H1 (cell line): ENCODE measurements at places on chromosomes 7 and 10.

GRCh38 chr7:141748396-141748795 is 10.2 kb downstream of the SSBP1 start:
- H3K4me3 ChIP-seq: no peak overlapping the region
- no peak for DNase-seq
- H3K4me1 ChIP-seq: no peaks in the 10 kb centered on the region
- no peaks in the 10 kb centered on the region for H3K27me3 ChIP-seq

GRCh38 chr7:127766831-127767459 is 115.0 kb downstream of the SND1 start:
- H3K36me3 ChIP-seq: no peaks in the 10 kb centered on the region
- H3K4me1 ChIP-seq: no peaks in the 10 kb centered on the region
- no peak overlapping the region for H3K4me3 ChIP-seq
- H3K27me3 ChIP-seq: no peaks in the 10 kb centered on the region
- H3K27ac ChIP-seq: no peak overlapping the region
- DNase-seq: no peak

DNA sequence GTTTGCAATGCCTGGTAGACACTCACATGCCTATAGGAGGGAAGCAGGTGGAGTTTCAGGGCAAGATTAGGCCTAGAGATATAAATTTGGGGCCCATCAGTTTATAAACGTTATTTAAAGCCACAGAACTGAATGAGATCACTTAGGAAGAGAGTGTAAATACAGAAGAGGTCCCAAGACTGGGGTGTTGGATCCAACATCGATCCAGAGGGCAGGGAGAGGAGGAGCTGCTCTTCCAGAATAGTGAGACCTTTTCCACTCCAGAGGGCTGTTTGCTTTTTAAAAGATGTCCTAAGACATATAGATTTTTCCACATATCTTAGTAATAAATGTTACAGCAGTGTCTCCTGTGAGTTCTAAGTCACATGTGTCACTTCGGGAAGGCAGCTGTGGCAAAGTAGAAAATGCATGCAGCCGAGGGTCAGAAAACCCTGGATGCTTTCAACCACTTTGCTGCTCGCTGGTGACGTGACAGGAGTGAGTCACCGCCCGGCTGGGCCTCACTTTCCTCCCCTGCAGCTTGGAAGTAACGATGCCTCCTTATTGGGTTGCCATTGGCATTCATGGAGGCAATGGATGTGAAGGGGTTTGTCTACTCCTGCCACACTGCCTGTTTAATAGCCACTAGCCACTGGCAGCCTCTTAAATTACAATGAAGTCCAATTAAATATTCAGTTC is 95.4 kb downstream of the TRIL start:
- no peaks in the 10 kb centered on the region for H3K27me3 ChIP-seq
- no peak overlapping the region for H3K4me3 ChIP-seq
- no peak overlapping the region for H3K27ac ChIP-seq
- no peak for DNase-seq

DNA sequence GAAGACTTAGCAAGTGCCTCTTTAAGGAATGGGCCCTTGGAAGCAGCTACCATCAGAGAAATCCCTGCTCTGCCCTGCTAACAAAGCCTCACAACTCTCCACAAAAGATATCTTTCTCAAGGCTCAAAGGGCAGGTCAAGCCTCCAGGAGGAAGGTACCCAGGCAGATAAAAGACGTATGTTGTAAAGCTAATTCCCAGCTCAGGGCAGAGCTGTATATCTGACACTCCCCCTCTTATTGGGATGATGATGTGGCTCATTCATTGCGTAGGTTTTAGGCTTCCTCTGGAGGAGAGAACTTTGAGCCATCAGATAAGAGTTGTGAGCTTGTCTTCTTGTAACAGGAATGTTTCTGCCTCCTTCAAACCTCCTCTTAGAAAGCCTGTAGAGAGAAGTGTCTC is 145.4 kb downstream of the CALN1 start:
- H3K27me3 ChIP-seq: no peaks in the 10 kb centered on the region
- no peak overlapping the region for H3K4me3 ChIP-seq
- no peaks in the 10 kb centered on the region for H3K36me3 ChIP-seq
- no peak for DNase-seq

- H3K4me3 ChIP-seq: no peak overlapping the region
- no peak for DNase-seq
- H3K27me3 ChIP-seq: no peaks in the 10 kb centered on the region
Observed at GRCh38 chr7:127943541-127944521, 87.4 kb downstream of the LRRC4 start.

DNA sequence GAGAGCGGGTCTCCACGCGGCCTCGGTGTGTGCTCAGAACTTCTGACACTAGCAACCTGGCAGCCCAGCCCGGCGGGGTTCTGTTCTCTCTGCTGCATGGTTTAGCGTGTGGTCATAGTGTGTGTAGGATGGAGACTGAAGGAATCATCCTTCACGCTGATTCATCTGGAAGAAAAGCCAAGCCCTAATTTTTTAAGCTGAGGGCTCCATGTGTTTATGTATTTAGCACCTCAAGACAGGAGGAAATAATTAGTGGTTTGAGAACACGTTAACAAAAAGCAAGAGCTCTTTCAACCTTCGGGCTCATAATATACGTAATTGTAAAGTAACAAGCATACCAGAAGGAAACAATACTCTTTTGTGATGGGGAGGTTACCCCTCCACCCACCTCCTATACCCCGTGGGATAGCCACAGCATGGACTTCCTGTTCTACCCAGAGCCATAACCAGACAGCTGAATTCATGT is 504.6 kb upstream of the MKI67 start:
- H3K4me1 ChIP-seq: no peaks in the 10 kb centered on the region; the same call in 1 of the 2 replicates
- H3K27ac ChIP-seq: no peak overlapping the region
- H3K27me3 ChIP-seq: no peaks in the 10 kb centered on the region
- no peak for DNase-seq
- no peaks in the 10 kb centered on the region for H3K36me3 ChIP-seq
